Neural progenitor cell (in vitro differentiated cells): ENCODE measurements at places on chromosomes 2 and 18. TPM values are rescaled to one million over a fixed set of nuclear protein-coding genes. Genes with fewer than 3 reads are reported as not detected.

DNA sequence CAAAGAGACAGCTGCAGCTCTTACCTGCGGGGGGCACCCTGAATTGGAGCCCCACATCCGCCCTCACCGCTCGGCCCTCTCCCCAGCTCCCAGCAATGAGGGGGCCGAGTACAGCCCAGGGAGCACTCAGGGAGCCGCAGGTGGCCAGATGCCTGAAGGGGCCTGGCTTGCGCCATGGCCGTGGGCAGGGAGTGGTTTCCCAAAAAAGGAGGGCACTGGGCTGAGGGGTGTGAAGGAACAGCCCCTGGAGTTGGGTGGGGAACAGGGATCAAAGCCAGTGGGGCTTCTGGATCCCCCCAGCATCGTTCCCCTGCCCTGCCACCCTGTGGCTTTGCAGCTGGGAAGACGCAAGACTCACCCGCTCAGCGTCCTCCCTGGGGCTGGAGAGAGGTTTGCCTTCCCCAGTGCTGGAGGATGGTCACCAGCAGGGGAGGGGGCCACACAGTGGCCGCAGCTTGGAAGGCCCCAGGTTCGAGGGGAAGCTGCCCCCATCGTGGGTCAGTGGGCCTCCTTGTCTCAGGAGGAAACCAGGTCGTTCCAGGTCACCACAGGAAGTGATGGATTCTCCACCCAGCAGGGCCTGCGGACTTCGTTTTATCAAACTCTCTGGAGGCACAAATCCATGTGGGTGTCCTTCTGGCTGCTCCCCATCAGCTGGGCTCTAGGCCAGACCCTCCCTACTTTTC, 68.2 kb upstream of the HPCAL1 start:
- DNase-seq = no peak

GRCh38 chr18:8695932-8696517, 9.3 kb upstream of the MTCL1 start:
- no peak for DNase-seq

Gene DUSP19
- total RNA-seq = 3.5 and 6.7 TPM in 2 replicates

Gene PAX3
- 4.6 and 4.9 TPM in 2 replicates for total RNA-seq

- no peak for DNase-seq
Observed at GRCh38 chr18:22433956-22434355, 16.2 kb upstream of the CTAGE1 start.

GRCh38 chr2:13018490-13018889, 301.8 kb downstream of the TRIB2 start:
- DNase-seq = no peak

GRCh38 chr18:44411262-44411905, 269.3 kb upstream of the SETBP1 start:
- DNase-seq = no peak

- DNase-seq = no peak
Observed at GRCh38 chr18:24517554-24517953, 57.1 kb downstream of the HRH4 start.

Gene TFCP2L1
- 0.04 and 0.06 TPM in 2 replicates for total RNA-seq
